ENCODE measurements at places on chromosomes 2 and 18.

GRCh38 chr2:238383743-238384380 lies 42.9 kb upstream of the ASB1 start:
- DNase-seq: no peak

GRCh38 chr2:120066800-120067547 lies 54.1 kb downstream of the EPB41L5 start:
- DNase-seq: no peak

GRCh38 chr18:73461038-73461779 lies 593.4 kb upstream of the NETO1 start:
- DNase-seq: no peak

- no peak for DNase-seq
Observed at GRCh38 chr2:96770442-96771202, 9.9 kb downstream of the CNNM4 start.

DNA sequence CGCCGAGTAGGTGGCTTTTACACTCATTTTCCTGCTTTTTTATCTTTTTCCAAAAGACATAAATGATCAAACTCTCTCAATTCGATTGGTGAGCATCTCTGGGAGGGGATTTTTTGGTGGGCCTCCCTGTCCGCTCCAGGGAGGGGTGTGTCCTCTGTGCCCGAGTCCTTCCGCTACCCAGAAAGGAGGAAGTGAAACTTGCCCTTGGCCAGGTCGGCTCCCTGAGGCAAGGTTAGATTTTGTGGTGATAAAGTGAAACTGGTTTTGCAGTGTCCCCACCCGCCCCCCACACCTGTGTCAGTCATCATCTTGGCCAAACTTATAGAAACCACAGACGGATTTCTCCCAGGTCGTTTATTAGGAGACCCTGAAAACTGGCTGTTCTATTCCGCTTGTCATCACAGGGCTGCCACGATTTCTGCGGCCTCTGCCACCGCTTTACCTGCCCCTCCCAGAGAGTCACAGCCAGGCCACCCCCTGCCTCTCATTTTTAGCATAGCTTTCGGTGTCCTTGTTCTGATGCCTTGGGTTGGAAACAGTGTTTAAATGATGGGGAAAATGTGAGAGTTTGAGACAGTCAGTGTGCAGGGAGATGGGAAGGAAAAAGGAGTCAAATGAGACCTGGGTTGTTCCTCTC lies 93.6 kb downstream of the SH3BP4 start:
- no peak for DNase-seq

DNA sequence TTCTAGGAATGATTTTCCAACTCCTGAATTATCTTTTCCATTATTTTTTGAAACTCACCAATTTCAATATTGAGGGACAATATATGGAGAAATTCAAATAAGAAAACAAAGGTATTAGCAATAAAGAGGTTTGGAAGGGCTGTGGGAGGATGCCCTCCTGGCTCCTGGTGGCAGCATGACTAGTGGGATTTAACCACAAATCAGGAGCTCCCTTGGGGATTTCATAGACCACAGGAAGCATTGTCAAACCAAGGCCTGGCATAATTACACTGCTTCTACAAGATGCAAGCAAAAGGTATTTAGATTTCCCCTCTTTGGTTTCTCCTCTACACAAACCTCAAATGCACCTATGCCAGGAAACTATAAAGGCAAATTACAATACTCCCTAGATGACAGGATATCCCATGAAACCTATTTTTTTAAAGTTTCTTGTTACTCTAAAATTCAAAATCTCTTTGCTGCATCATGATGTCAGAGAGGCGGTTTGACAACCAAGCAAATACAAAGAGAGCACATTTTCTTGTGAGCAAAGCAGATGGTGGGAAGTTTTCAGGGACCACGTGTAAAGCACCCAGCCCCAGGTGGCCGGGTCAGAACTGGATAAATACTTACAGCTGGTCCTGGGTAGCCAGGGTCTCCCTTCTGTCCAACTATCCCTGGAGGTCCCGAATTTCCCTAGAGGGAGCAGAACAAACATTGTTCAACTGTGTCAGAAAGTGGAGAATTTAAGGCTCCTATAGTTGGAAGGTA lies 67.9 kb downstream of the COL6A3 start:
- no peak for DNase-seq

DNA sequence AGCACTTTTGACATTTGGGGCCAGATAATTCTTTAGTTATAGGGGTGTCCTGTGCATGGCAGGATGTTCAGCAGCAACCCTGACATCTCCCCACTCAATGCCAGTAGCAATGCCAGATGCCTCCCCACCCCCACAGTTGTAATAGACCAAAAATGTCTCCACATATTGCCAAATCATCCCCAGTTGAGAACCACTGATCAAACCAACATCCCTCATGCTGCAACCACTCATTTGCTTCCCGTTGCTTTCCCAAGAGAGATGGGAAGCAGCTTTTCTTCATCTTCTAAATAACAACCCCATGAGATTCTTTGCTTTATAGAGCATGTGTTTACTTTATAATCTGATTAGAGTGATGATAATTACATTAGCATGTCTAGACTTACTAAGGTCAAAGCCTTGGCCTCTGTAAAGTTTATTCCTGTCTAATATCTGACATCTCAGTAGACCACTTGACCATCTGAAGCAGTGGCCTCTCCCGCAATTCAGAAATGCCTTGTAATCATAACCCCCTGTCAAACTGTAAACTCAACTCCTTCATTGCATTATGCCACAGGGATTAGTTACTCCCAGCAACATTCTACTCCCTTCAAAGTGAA lies 28.7 kb upstream of the C1D start:
- no peak for DNase-seq

DNA sequence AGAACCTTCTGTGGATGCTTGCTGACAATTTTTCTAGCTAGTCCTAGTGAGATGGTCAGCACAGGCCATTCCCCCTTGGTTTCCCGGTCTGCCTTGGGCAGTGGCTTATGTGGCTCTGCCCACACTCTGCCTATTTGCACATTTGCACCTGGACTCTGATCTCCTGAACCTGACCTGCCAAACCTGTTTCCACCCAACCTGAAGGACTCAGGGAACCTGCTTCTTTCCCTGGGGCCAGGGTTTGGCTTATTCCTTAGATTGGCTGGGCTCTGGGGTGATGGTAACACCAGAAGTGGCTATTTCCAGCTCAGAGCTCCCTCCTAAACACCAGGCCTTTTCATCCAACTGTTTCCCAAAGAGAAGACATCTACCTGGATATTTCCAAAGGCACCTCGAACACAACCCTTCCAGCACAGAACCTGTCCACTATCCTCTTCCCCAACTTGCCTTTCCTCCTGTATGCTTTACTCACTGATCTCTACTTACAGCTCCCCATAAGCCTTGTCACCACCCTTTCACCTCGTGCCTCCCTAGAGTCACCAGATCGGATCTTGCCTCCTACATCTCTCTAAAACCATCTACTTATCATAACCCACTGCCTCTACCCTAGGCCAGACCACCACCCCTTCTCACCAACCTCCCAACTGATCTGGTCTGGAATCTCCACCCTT lies 5.8 kb upstream of the MTA3 start:
- no peak for DNase-seq

DNA sequence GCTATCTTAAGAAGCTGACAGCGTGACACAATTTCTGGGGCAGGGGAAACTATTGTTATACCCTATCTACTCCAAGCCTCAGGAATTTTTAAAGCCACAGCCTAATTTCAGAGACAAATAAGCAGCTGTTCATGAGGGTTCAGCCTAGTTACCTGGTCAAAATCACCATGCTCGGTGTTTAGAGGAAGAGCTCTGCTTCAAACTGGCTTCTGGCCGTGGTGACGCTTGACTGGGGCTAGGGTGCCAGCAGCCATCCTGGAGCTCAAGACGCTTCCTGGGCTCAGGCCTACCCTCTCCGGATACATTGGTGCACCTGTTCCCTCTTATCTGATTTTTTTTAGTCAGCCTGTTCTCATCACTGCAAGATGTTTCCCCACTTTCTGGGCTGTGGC lies 41.7 kb downstream of the FRZB start:
- DNase-seq: no peak

- DNase-seq: no peak
Observed at GRCh38 chr2:195602687-195603086, 54.3 kb upstream of the SLC39A10 start.

GRCh38 chr2:23042216-23042906 lies 342.6 kb upstream of the KLHL29 start:
- no peak for DNase-seq

- DNase-seq: no peak
Observed at GRCh38 chr2:182868054-182868796, 1.8 kb upstream of the FRZB start.

DNA sequence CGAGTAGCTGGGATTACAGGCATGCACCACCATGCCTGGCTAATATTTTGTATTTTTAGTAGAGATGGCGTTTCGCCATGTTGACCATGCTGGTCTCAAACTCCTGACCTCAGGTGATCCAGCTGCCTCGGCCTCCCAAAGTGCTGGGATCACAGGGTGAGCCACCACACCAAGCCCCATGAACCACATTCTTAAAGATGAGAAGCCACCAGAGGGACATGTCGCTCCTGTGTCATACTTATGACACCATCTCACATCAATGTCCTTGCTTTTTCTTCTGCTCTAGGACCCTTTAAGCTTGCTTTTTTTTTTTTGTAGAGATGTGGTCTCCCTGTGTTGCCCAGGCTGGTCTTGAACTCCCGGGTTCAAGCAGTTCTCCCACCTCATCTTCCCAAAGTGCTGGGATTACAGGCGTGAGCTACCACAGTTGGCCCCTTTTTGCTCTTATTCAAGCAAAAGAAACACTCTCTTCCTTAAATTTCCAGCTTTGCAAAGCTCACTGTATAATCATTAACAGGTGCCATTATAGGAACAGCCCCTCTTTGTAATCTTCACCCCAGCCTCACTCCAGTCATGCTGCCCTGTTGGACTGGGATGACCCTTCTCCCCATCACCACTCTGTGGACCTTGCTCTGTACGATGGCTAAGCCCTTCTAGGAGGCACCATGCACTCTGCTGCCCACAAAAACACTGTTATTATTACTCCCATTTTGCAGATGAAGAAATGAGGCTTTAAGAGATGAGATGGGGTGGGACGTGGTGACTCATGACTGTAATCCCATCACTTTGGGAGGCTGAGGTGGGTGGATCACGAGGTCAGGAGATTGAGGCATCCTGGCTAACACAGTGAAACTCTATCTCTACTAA lies 10.8 kb upstream of the KCNG3 start:
- no peak for DNase-seq

DNA sequence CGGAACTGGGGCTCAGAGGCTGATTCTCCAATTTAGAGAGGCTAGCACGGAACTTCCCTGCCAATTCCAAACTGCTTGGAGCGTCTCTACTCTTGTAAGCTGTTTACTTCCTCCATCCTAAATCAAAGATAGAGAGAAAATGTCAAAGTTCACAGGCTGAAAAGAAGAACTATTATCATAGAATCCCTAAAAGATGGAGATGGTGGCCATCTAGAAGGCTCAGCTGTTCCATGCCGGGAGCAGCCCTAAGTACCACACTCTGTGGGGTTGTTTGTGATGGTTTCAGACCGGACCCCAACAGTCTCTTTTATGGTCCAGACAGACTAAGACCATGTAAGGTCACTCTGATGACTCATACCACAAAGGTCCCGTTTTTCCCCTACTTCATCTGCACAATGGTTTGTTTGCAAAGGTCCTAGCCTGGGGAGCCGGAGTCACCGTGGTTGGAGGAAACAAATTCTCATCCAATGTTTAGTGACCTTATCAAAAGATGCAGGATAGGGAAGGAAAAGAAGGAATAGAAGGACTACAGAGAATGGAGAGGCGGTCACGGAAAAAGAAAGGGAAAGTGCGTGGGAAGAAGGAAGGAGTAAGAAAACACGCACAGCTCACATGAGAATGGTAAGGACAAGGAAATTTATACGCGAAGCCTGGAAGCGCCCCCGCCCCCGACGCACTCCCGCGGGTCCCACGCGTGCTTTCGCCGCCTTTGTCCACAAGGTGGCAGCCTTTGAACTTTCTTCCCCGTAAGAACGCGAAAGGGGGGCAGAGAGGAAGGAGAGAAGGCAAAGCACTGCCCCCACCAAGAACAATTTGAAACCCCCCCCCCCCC lies 453 bp upstream of the ANTXR1 start:
- peak; percentile 57 for DNase-seq

- DNase-seq: no peak
Observed at GRCh38 chr2:9191041-9191481, 15.6 kb upstream of the ASAP2 start.

DNA sequence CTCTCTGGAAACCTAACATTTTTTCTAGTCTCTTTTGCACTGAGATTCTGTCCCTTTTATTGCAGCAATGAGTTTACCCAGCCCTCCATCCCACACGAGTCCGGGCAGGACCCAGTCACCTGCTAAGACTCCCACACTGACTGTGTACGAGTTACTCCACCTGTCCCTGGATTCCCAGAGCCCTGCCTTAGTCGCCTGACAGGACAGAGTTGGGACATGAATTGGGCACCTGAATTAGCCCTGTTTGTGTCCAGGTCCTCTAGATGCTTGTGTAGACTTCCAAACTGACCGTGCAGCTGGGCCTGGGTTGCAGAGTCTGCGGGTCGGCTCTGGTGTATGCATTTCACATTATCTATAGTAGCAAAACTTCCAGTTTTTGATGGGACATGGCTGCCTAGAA lies 238.7 kb downstream of the VAPA start:
- DNase-seq: no peak

- no peak for DNase-seq
Observed at GRCh38 chr2:152176113-152176714, 651 bp upstream of the STAM2 start.

DNA sequence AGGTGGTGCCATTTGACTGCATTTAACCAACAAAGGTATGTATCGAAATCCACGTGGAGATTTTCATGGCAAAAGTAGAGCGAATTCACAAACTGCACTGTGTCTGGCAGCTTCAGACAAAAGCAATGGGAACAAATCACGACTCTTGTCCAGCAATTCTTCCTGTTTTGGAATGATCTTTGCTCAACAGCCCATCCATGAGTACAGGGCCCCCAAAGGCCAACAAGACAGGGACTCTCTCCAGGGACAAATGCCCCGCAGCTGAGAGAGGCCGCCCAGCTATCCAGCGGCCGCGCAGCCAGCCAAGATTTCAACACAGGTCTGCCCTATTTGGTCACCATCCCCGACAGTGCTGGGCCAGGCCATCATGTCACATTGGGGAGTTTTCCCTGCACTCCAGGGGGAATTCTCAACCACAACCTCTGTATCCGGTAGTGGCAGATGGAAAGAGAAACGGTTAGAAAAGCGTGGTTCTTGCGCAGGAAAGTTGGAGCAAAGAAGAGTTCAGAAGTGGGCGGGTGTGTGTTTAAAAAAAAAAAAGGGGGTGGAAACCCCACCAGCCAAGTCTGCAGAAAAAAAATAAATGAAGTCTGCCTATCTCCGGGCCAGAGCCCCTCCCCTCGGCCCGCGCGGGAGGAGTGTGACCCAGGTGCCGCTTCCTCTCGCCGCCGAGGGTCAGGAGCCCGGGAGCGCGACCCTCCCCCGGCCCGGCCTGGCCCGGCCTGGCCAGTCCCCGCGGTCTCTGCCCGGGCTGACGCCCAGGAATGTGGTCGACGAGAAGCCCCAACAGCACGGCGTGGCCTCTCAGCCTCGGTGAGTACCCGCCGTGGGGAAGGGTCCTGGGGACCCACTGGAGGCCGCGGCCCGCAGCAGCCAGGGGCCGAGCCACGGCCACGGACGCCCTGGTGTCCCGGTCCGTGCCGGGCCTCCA lies at the start of gene GYPC:
TSS of gene GYPC (plus strand) at position 659 of the 931 bp plus-strand sequence. CDS start at position 765, 106 bp downstream.
- peak; percentile 59 for DNase-seq

- no peak for DNase-seq
Observed at GRCh38 chr2:96970248-96970875, 16.0 kb downstream of the FAM178B start.

All from progenitor cell of endocrine pancreas (in vitro differentiated cells).